ENCODE measurements at places on chromosomes 1 and 21.

DNA sequence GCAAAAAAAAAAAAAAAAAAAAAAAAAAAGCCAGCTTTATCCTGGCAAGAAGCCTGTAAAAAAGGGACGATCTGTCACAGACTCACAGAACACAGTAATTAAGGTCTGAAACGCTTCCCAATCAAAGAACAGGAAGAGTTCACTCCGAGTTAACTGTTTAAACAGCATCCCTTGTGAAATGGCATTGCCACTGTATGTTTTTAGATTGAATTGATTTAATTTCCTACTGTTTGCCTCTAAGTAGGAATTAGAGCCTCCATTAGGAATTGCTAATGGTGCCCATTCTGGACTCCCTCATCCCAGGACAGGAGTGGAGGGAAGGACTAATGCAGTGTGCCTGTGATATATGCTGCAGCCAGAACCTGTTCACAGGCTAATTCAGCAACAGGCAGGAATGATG is 370.8 kb downstream of the RWDD3 start:
- no peaks in the 10 kb centered on the region for H3K27me3 ChIP-seq
- H3K36me3 ChIP-seq = no peaks in the 10 kb centered on the region
- DNase-seq = no peak
- H3K4me3 ChIP-seq = no peak overlapping the region
- no peak overlapping the region for H3K27ac ChIP-seq

DNA sequence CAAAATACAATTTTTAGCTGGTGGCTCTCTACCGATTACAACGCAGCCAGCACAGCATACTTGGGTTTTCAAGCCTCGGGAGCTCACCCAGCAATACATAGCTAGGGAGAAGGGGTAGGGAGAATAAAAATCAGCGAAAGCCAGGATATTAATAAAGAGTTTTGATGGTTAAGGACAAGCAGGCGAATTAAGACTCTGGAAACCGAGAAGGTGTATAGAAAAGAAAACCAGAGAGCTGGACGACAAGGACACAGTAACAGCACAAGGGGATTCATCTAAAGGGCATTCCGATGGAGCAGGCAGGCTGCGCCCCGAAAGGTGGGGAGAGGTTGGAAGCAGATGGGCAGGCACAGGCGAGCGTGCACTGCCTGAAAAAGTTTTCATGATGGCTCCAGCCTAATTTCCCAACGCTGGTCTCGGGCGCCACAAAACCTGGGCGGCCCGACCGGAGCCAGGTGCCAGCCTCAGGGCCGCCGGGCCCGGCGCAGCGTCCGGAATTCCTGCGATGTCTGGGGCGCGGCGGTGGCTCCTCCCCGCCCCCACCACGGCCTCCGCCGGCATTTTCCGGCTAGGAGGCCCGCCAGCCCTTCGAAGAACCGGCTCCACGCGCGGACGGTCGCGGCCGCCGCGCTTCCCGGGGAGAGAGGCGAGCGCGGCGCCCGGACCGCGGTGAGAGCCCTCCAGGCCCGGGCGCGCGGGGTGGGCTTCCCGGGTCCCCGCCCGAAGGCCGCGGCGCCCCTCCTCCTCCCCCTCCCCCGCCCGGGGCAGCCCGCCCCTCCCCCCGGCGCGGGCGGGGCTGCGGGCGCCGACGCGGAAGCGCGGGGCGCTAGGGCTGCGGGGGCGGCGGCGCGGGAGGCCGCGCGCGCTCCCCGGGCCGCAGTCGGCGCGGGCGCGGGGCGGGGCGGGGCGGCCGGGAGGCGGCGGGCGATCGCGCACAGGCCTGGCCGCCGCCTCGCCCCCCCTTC is 774 bp upstream of the DYRK1A start:
- peak overlapping the region; percentile 93 for H3K27ac ChIP-seq
- H3K36me3 ChIP-seq = no peaks in the 10 kb centered on the region
- DNase-seq = peak; percentile 36
- peaks cover 37% of the 10 kb centered on the region for H3K4me1 ChIP-seq
- H3K27me3 ChIP-seq = no peaks in the 10 kb centered on the region

DNA sequence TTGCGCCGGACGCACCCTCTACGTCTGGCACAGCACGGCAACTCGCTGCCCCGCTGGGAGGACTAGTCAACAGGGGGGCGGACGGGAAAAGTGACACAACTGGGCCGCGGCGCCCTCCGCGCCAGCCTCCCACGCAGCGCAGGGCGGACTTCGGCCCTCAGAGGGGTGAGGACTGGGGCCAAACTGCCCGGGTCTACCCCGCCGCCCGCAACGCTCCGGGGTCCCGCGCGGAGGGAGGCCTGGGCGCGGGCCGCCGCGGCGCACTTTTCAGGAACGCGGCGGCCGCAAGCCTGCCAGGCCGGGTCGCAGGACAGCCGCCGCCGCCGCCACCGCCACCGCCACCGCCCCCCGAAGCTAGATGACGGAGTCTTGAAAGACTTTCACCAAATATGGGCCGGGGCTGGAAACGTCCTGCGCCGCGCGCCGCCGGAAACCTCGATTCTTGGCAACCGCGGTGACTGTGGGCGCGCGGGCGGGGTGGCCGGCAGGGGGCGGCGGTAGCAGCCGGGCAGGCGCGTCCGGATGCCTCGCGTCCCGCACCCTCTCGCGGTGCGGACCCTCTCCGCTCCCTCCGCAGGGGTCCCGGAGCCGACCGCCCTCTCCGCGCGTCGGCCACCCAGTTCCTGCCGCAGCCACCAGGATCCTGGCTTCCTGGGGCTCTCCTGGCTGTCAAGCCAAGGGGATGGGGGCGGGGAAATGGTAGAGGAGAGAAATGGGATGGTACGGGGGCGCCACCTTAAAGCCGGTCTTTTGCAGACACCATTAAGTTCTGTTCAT is 3.7 kb upstream of the CCN1 start:
- peaks cover 49% of the 10 kb centered on the region for H3K27me3 ChIP-seq
- no peak overlapping the region for H3K27ac ChIP-seq
- H3K4me3 ChIP-seq = peak overlapping the region; percentile 69
- H3K4me1 ChIP-seq = peaks cover 22% of the 10 kb centered on the region
- H3K36me3 ChIP-seq = no peaks in the 10 kb centered on the region
- no peak for DNase-seq

GRCh38 chr1:56456435-56457101 is 122.8 kb downstream of the PLPP3 start:
- H3K4me3 ChIP-seq = no peak overlapping the region
- no peaks in the 10 kb centered on the region for H3K36me3 ChIP-seq
- DNase-seq = no peak
- H3K27me3 ChIP-seq = peaks cover 2% of the 10 kb centered on the region
- H3K27ac ChIP-seq = no peak overlapping the region
- no peaks in the 10 kb centered on the region for H3K4me1 ChIP-seq

DNA sequence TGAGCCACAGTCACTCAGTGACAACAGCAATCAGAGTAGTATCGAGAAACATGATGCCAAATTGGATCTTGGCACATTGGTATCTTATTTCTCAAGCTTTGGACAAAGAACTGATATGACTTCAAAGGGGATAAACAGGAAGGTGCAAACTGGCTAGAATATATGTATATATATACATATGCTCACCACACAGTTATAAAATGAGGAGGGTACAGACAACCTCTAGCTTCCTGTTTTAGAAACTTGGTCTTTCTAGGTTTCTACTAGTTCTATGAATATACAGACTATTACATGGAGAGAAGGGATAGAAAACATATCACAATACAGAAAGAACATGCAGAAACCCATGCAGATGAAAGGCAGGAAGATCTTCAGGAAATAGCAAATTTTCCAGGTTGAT is 292.1 kb upstream of the SNX7 start:
- H3K4me1 ChIP-seq = no peaks in the 10 kb centered on the region
- H3K36me3 ChIP-seq = no peaks in the 10 kb centered on the region
- H3K27me3 ChIP-seq = no peaks in the 10 kb centered on the region
- no peak for DNase-seq

DNA sequence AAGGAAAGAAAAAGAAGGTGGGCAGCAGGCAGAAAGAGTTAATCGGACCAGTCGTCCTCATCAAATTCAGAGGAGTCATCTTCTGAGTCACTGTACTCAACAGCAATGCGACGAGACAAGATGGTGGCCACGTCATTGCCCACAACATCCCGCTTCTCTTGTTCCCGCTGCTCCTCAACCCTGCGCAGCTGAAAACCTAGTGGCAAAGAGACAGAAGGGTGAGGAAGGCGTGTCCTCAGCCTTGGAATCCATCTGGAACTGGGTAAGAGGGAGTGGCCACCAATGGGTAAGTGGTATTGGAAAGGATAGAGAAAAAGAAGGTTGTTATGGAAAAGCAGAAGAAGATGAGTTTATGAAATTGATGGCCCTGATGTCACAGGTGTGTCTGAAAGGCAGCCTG is 15.7 kb downstream of the GPR3 start:
- no peak overlapping the region for H3K27ac ChIP-seq
- peaks cover 15% of the 10 kb centered on the region for H3K4me1 ChIP-seq
- no peak for DNase-seq
- no peak overlapping the region for H3K4me3 ChIP-seq
- peaks cover 69% of the 10 kb centered on the region for H3K36me3 ChIP-seq

DNA sequence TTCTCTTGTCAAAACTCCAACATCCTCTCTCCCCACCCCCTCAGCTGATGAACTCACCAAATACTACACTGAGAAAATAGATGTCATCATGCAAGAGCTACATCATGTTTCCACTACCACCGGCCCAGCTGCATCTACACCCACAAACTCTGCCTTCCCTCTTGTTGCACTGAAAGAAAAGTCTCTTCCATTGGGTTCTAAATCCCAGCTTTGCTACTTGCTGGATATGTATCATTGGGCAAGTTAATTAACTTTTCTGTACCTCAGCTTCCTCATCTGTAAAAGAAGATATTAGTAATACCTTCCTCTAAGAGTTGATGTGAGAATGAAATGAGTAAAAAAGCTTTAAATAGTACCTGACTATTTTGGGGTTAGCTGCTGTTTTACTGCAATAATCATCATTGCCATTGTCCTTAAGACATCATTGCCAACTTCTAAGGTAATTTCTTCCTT is 108.6 kb downstream of the OLFML2B start:
- H3K4me1 ChIP-seq = no peaks in the 10 kb centered on the region
- no peak overlapping the region for H3K4me3 ChIP-seq
- DNase-seq = no peak
- no peaks in the 10 kb centered on the region for H3K27me3 ChIP-seq

- H3K27ac ChIP-seq = no peak overlapping the region
- DNase-seq = no peak
- no peaks in the 10 kb centered on the region for H3K36me3 ChIP-seq
- no peaks in the 10 kb centered on the region for H3K4me1 ChIP-seq
- peaks cover 10% of the 10 kb centered on the region for H3K27me3 ChIP-seq
- H3K4me3 ChIP-seq = no peak overlapping the region
Measured at GRCh38 chr1:153192697-153193096, 10.5 kb upstream of the LELP1 start.

- H3K27me3 ChIP-seq = no peaks in the 10 kb centered on the region
- no peaks in the 10 kb centered on the region for H3K36me3 ChIP-seq
- no peak overlapping the region for H3K4me3 ChIP-seq
- no peaks in the 10 kb centered on the region for H3K4me1 ChIP-seq
- H3K27ac ChIP-seq = no peak overlapping the region
Measured at GRCh38 chr21:35254006-35254764, 205.1 kb upstream of the RUNX1 start.

DNA sequence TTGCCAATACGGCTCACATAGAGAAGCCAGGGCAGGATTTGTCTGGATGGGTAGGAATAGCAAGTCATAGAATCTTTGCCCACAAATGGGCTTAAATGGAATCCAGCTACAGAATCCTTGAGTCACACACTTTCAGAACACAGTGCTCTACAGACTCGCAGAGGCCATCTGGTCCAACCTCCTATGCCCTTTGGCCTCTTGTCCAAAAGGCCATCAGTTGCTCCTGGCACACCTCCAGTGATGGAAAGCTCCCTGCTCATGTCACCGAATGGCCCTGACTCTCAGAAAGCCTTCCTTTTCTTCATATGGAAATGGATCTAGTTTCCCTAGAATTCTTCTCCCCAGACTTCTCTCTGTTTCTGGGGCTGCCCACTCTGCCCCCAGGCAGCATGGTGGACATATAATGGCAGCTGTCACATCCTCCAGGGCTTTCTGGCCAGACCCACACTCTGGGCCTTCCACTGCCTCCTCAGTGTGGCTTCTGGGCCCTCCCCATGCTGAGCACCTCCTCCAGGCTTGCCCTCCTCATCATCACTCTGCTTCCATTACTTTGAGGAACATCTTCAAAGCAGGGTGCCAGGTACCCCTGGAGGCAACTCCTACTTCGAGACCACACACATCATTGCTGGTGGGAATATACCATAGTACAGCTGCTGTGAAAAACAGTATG is 33.6 kb upstream of the TRABD2B start:
- H3K27me3 ChIP-seq = no peaks in the 10 kb centered on the region
- DNase-seq = no peak
- no peaks in the 10 kb centered on the region for H3K4me1 ChIP-seq

- no peak overlapping the region for H3K4me3 ChIP-seq
- no peak for DNase-seq
- no peak overlapping the region for H3K27ac ChIP-seq
- no peaks in the 10 kb centered on the region for H3K36me3 ChIP-seq
- no peaks in the 10 kb centered on the region for H3K27me3 ChIP-seq
Measured at GRCh38 chr1:163048869-163049268, 20.3 kb upstream of the RGS4 start.

DNA sequence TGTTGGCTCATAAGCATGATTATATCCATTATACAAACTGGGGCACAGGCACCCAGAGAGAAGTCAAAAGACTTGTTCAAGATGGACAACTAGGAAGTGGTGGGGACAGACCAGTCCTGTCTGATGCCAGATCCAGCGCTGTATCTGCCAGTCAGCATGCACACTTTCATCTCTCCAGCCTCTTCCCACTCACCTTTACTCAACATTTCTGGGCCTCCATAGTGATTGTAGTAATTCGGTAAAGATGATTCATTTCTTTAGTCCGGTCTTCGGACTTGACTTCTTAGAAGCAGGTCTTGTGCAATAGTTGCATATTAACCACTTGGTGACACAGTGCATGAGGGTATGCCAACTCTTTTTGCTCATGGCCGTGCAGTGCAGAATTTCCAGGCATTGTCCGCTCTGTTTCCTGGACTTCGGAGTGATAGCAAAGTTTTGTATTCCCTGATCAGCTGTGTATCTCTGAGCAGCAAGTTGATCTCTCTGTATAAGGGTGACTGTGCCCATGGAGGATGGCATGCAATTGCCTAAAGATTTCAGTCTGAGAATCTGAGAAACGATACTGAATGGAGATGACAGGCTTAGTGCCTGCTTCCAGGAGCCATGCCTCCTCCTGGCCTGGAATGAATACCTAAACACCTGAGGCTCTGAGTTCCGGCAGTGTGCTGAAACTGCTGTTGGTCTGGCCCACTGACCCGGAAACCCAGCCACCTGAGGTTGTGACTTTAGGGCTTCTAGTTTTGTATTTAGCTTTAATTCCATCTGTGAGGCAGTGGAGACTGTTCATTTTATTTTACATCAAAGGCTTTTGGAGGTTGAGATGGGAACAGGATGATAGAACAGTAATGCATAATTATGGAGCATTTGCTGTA is 39.0 kb downstream of the GALNT2 start:
- DNase-seq = peak; percentile 83
- H3K4me3 ChIP-seq = no peak overlapping the region
- no peaks in the 10 kb centered on the region for H3K27me3 ChIP-seq
- H3K27ac ChIP-seq = no peak overlapping the region
- H3K4me1 ChIP-seq = peaks cover 41% of the 10 kb centered on the region

GRCh38 chr1:23085696-23086095 is 66.4 kb downstream of the KDM1A start:
- no peak overlapping the region for H3K4me3 ChIP-seq
- H3K27ac ChIP-seq = no peak overlapping the region
- DNase-seq = no peak
- no peaks in the 10 kb centered on the region for H3K4me1 ChIP-seq
